ENCODE measurements at places on chromosomes 4 and X.
A peak's percentile ranks its signal among the peaks of the same experiment; 100 is the strongest.

DNA sequence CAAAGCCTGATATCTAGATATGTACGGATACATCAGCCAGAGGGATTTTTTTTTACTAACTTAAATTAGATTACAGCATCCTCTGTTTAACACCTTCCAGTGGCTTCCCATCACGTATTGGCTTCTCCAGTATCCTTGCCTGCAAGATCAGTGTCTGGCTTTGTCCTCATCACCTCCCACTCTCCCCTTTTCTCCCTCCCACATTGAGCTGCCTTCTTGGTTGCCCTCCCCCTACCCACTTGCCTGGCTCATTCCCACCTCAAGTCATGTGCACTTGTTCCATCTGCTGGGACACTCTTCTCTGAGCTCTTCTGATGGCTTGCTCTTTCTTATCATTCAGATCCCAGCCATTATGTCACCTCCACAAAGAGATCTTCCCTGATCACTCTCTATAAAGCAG is 75.9 kb upstream of the NALF2 start:
- no peak for DNase-seq

- no peak for DNase-seq
These were observed 1.3 kb downstream of the STOX2 start for GRCh38 chr4:183906489-183906738.

- DNase-seq, result no peak
These were observed 1910.0 kb upstream of the AGA start for GRCh38 chr4:179352221-179352620.

DNA sequence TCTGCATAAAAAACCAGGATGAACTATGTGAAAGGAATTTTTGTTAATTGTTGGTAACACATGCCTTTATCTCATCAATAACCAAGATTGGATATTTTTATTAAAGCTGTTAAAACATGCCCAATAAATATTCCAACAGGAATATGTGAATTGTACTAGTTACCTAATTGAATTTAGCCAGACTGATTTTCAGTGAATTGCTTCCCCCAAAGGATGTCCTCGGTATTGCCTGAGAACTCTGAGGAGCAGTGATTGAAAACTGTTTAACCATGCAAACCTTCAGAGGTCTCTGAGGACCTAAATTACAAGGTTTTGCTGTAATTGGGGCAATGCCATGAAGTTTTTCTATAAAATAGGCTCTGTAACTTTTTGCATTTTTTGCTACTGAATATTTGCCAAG is 66.6 kb downstream of the BLTP1 start:
- DNase-seq, result no peak

DNA sequence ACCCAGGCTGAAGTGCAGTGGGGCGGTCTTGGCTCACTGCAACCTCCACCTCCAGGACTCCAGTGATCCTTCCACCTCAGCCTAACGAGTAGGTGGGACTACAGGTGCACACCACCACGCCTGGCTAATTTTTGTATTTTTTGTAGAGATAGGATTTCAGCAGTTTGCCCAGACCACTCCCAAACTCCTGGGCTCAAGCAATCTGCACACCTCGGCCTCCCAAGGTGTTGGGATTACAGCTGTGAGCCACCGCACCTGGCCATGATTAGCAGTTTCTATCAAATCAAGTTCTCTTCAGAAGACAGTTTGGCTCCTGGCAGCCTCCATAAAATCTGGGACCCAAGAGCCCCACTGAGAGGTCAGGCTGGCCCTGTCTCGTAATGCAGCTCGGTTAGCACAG is 26.4 kb upstream of the TRIM2 start:
- no peak for DNase-seq

- no peak for DNase-seq
These were observed 326.3 kb downstream of the RAPGEF2 start for GRCh38 chr4:159428975-159429692.

- DNase-seq, result no peak
These were observed 107.3 kb downstream of the AMMECR1 start for GRCh38 chrX:110210417-110211139.

- no peak for DNase-seq
These were observed 132.3 kb downstream of the PDLIM5 start for GRCh38 chr4:94583914-94584641.

DNA sequence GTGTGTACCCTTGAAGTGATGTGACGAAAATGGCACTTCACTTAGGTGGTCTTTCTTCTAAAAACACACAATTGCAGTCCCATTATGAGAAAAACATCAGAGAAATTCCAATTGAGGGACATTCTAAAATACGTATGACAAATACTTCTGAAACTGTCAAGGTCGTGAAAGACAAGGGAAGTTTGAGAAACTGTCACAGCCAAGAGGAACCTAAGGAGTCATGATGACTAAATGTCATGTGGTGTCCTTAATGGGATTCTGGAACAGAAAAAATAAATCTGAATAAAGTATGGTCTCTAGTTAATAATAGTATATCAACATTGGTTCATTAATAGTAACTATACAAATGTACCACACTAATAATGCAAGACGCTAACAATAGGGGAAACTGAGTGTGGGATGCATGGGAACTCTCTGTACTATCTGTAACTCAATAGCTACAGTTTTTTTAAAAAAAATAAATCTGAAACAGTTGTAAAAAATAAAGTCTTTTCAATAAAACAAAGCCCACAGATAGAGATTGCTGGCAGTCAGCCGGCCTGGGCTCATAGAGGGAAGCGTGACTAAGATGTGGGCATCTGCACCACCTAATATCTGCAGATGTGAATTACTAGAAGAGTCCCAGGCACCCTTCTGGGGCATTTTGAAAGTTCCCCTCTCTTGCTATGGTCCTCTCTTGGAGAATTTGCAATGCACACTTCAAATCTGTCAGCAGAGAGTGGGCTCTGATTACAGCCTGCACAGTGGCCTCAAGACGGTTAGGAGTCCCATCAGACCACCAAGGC is 47.6 kb downstream of the MID1IP1 start:
- DNase-seq, result no peak

DNA sequence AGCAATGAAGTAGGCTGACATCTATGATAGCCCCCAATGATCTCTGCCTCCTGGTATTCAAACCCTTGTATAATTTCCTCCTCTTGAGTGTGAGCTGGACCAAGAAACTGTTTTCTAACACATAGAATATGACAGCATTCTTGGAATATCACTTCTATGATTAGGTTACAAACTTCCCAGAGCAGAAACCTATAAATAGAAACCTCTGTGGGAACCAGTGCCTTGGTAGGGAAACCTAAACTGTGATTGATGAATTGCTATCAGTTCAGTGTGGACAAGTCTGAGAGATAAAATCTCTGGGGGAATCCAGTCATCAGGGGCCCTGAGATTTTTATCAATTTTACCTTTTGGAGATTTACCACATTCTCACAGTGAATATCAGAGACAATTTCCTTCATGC is 756.5 kb upstream of the AGA start:
- no peak for DNase-seq

DNA sequence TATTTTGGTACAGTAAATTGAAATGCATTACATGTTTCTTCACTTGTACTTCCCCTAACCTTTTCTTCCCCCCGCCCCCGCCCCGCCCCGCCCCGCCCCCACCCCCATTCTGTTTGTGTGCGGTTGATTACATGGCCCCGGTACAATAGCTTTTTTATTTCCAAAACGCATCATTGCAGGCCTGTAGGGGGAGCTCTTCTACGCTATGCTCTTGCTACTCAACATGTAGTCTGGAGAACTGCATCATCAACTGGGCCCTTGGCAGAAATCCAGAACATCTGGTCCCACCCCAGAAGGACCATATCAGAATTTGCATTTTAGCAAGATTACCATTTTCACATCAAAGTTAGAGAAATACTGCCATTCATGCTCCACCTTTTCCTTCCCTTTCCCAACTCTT is 333.3 kb upstream of the DDX53 start:
- DNase-seq, result peak; percentile 4

DNA sequence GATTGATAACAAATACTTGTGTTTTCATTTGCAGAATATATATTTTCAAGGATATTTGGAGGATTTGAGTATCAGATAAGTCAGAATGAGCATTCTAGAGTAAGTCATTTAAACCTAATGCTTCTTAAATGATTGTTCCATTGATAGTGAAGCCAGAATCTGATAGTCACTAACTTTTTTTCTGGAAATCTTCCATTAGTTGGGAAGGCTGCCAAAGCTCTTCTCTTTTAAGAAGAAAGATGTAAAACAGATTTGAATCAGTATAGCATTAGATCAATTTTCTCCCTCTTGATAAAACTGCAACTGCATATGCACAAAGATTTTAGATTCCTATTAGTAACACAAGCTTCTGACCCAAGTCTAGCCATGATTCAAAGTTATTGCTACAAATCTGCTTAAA is 256.7 kb downstream of the SPOCK3 start:
- no peak for DNase-seq

DNA sequence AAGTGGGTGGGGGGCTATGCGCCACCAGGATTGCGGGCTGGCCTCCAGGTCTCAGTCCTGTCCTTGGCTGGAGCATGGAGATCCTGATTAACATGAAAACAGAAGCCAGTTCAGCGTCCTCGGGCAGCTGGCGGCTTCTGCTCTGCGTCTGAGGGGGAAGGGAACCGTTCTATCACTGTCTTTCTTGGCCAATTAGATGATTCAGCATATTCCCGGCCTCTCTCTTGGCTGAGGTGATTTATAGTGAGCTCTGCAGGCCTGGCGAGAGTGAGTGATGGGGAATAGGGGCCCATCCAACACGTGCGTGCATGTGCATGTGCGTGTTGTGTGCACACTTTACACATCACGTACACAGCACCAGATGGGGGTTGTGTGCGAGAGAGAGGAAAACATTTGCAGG is 145.8 kb upstream of the ATP6AP2 start:
- no peak for DNase-seq

- DNase-seq, result peak; percentile 59
These were observed 4.8 kb upstream of the CXCL13 start for GRCh38 chr4:77600521-77601451.

GRCh38 chrX:28626515-28626914 is 39.3 kb downstream of the IL1RAPL1 start:
- no peak for DNase-seq

GRCh38 chr4:552019-552418 is 24.1 kb downstream of the TMEM271 start:
- DNase-seq, result no peak

DNA sequence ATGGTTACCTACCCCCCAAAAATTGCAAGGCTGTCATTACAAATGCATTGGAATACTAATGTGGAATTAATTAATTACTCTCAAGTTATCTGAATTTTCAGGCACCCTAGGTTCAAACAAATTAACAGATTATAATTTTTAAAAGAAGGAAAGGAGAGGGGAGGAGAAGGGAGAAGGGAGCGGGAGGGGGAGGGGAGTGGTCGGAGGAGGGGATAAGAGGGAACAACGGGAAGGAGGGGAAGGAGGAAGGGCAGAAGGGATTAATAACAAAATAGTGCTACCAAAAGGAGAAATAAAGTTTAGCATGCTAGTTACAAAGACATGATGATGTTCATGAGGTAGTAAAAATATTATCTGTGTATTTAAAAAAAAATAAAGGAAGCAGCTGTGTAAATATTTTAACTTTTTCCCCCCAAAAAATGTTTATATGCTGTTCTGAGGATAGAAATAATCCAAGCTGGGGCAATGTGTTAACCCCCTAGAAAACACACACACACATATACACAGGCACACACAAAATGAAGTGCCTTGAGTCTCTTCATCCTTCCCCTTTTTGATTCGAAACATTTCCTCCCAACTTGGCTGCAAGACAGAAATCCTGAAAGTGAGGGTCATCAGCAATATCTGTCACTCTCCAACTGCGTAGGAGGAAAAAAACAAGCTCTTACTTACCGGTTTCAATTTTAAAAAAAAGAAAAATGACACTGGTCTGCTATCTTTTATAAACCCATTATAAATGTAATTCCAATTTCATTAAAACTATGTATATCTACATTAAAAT is 58.8 kb downstream of the PPP3CA start:
- DNase-seq, result no peak

DNA sequence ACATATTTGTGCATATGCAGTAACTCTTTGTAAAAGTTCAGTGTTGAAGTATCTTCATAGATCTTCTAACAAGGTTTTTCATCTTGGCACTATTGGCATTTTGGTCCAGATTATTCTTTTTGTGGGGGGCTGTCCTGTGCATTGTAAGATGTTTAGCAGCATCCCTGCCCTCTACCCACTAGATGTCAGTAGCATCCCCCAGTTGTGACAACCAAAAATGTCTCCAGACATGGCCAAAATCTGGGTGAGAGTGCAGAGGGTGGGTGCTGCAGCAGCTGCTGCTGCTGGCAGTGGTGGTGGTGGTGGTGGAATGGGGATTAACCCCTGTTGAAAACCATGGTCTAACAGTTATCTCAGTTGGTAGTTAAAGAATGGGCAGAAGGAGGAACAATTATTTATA is 370.0 kb downstream of the GPAT3 start:
- DNase-seq, result no peak

DNA sequence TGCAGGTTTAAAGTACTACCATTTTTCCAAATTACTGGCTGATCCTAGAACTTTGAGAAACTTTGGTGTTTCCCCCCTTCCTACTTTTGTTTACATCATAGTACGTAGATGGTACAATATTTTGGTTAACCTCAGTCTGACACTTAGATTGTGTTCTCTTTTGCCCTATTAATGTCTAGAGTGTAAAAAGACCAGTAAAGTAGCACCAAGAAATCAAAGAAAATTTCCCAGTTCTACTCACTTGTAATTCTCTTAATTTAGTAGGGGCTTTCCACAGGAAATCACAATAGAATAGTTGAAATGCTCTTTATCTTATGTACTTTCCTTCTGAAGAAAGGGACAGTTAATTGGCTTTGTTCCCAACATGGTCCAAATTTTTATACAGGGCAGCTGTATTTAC is 51.6 kb downstream of the NFKB1 start:
- no peak for DNase-seq

- DNase-seq, result no peak
These were observed 96.9 kb upstream of the GPRIN3 start for GRCh38 chr4:89404530-89404929.

GRCh38 chrX:34546366-34546765 is 110.7 kb downstream of the TMEM47 start:
- DNase-seq, result no peak

DNA sequence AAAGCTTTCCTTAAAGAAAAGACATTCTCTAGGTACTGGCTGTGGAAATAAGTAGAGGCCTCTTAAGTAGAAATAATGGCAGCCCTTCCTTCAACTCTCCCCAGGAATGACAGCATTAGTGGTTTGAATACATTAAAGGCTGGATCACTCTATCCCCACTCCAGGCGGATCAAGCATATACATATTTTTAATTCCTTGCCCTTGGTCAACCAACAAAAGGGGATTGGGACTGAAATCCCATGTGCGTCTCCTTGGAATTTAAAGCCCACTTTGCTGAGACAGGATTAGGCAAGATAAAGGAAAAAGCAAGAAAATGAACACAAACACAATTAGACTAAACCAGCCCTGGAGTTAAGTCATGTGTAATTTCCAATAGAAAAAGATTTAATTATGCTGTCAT is 391.3 kb downstream of the PPP1R2C start:
- no peak for DNase-seq

DNA sequence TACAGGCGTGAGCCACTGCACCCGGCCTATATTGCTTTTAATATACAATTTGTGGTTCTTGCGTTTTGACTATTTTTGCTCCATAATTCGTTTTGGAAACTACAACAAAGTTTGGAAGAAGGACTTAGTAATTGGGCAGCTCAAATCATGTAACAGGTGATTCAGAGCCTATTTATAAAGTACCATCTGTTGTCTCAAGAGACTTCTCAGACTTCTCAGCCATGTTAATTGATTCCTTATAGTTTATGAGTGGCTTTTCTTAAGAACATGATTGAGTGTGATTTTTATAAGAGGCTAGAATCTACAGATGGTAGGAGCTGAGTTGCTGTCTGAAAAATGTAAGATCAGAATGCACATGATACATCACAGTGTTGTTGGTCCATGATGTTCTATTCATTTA is 240.2 kb downstream of the ADGRL3 start:
- DNase-seq, result no peak

GRCh38 chrX:118865231-118865630 is 41.6 kb downstream of the ZCCHC12 start:
- DNase-seq, result no peak
